ENCODE measurements at places on chromosomes 12 and 14.
A peak's percentile ranks its signal among the peaks of the same experiment; 100 is the strongest.

- no peak for DNase-seq
Measured at GRCh38 chr12:51837286-51837685, 11.2 kb downstream of the FIGNL2 start.

DNA sequence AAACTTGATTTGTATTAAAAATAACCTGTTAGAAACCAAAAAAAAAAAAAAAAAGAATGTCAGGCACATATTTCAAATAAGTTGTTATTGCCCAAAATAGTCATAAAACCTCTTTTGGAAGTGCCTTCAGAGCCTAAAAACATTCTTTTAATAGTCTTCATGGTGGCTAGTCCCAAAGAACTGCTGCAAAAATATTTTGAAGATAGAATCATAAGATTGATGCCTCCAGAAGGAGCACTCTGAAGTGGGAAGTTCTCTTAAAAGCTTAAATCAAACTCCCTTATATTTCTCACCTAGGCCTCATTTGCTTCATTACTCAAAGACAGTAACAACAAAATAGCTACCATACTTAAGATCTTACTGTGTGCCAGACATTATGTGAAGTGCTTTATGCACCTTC is 27.2 kb upstream of the NT5DC3 start:
- no peak for DNase-seq

GRCh38 chr12:52517005-52517835 is 3.0 kb downstream of the KRT5 start:
- DNase-seq = no peak

- peak; percentile 22 for DNase-seq
Measured at GRCh38 chr14:55332654-55333570, 61.7 kb downstream of the FBXO34 start.

DNA sequence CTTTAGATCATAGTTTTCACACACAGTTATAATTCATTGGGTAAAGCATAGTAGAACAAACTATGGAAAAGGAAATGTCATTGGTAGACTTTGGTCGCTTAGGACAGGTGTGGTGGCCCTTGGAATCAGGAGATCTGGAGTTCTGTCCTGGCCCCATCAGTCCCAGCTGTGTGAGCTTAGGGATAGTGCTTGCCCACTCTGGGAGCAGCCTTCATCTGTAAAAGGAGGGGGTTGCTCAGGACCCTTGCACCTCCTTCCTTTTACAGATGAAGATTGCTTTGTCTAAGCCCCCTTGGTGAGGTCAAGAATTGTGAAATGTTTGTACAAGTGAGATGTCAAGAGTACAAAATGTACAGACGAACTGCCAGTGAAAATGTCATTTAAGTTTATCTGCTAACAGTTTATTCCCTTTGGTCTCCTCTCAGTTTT is 93.2 kb downstream of the BORCS5 start:
- DNase-seq = no peak

DNA sequence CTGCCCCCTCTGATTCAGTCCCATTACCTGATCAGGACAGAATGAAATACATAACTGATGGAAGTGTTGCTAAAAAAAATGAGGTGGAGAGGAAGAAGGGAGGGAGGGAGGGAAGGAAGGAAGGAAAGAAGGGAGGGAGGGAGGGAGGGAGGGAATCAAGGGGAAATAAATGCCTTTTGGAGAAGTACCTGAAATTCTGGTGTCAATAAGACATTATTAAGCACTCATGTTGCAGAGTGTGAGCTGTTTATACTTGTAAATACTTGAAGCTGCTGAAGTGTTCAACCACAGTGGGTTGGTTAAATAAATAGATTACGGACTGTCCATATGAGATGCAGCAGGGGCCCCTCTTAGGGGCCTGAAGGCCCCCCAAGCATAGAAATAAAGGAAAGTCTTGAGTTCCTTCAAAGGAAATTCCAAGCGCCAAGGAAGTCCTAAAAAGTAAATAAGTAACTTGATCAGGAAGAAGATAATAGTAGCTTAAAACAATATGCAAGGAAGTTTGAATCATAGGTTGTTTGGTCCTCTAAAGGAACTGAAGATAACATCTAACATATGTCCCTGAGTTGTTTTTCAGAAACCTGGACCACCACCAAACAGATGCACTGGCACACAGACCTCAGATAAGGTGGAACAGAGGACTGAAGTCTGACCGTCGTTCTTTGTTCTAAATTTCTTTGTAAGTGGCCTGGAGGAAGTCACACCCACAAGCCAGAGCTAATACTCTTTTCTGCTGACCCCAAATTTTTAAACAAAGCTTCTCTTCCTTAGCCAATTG is 110.8 kb downstream of the SEC23A start:
- no peak for DNase-seq

GRCh38 chr12:114440270-114441038 is 34.5 kb upstream of the TBX5 start:
- no peak for DNase-seq

- DNase-seq = no peak
Measured at GRCh38 chr14:51811706-51812105, 48.7 kb upstream of the GNG2 start.

DNA sequence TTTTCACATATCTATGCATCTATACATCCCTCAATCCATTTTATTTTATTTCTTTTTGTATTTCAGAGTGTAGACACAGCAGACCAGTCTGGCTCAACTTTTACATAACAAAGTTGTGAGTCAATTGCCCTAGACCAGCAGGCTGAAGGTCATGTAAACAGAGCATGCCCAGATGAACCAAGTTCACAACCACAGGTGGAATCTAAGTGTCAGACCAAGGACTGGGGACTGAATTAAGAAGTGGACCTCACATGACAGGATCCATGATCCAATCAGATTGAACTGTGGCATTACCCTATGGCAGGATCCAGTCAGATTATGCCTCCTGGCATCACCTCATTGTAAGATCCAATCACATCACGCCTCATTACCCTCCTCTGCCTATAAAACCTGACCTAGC is 455.8 kb downstream of the SOX5 start:
- DNase-seq = no peak

GRCh38 chr12:28202374-28203130 is 12.3 kb downstream of the CCDC91 start:
- no peak for DNase-seq

GRCh38 chr14:97602438-97603117 is 805.4 kb downstream of the VRK1 start:
- DNase-seq = peak; percentile 80

GRCh38 chr14:92456215-92457015 is 57.2 kb upstream of the RIN3 start:
- peak; percentile 51 for DNase-seq

DNA sequence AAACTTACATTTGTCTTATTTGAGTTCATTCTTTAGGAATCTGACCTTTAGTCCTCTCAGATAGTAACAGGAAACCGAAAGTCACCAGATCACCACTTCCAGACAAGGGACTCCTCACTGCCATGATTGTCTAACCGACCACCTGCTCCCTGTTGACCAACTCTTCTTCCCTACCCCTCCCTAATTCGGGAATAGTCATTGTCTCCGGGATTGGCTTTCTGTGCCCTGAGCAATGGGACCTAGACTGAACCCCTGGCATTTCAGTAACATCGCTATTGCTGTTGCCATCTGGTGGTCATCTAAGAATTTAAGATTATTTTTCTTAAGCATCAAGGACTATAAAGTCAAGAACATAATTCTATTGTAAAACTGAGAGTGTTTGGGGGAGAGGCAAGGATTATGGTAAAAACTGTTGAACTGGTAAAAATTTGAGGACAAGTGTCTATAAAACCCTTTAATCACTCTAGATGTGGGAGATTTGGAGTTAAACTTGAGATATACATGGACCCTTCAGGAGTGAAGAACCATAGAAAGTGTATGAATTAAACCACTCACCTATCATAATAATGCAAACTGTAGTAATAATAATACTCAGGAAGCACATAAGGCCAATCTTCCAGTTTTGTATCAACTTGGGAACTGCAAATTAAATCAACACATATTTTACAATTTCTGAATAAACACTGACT is 6.3 kb downstream of the CLEC2A start:
- DNase-seq = no peak

- DNase-seq = no peak
Measured at GRCh38 chr12:114655934-114656749, 27.8 kb downstream of the TBX3 start.

- no peak for DNase-seq
Measured at GRCh38 chr12:51020448-51021182, 5.6 kb downstream of the SLC11A2 start.

DNA sequence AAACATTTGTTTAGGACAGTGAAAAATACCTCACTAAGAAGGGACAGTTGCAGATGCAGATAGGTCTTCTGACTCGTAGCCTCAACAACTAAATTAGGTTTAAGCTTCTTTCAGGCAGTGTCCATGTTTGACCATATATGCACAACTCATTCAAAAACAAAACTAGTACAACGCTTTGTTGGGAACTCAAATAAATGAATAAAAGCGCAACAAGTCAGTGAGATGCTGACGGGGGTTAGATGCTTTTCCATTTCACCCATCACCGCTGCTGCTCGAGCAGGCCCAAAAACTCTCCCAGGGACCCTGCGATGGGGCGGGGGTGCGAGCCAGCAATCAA is 633 bp downstream of the RPAP3 start:
- no peak for DNase-seq

DNA sequence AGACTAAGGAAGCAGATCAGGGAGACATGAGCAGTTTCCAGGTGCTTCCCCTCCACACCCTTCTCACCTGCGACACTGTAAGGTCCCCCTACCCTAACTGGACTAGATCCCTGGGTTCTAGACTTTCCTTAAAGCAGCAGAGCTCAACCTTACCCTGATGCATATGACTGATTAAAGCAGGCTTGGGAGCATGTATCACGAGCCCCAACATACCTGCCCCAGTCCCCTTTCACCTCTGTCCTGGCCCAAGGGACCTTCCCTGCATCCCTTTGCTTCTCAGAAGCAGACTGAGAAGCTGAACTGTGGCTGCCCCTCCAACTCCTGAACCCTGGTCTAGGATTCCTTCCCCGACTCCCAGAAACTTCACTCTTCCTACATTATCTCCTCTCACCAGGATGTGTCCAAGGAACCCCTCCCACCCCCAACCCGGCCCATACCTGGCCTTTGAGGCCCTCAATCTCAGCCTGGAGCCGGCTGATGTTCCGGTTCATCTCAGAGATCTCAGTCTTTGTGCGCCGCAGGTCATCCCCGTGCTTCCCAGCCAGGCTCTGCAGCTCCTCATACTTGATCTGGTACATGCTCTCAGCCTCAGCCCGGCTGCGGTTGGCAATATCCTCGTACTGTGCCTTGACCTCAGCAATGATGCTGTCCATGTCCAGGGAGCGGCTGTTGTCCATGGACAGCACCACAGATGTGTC is 5.4 kb downstream of the KRT8 start:
- no peak for DNase-seq

- DNase-seq = no peak
Measured at GRCh38 chr12:30896461-30896860, 30.1 kb upstream of the TSPAN11 start.

GRCh38 chr12:49702009-49702408 is 5.2 kb downstream of the FMNL3 start:
- DNase-seq = no peak

DNA sequence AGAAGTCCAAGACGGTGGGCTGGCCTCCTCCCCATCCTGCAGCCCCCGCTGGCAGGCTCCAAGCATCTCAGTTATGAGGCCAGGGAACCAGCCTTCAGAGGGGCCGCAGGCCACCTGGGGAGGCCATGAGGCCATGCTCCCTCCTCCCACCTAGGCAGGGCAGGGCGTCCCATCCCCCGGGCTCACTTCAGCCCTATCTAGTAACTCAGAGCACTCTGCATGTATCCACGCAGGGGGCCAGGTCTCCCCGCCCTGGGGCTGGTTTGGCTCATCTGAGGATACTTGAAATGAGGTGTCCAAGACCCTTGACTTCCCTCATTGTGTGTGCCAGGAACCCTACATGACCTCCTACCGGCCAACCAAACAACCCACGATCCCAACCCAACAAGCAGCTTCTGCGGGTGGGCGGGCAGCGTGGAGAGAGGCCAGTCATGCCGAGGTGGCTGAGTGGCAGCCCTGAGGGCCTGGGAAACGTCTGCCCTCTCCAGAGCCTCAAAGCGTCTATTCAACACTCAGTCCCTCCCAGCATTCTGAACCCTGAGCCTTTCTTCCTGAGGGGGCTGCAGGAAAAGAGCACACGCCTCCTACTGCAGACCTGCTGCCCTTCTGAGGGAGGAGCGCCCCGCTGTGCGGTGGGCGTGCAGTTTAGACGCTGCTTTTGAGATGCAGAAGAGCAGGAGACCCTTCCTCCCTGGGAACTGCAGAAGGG is 16.8 kb downstream of the ISCA2 start:
- DNase-seq = no peak

Measured in CD4-positive, alpha-beta T cell treated with Interferon gamma for 1 hour (primary cell).